ENCODE measurements at places on chromosomes 12 and 14. TPM values are rescaled to one million over a fixed set of nuclear protein-coding genes. Genes with fewer than 3 reads are reported as not detected.

RASSF9 gene
- total RNA-seq = 3.1 TPM

TMEM132C gene
- total RNA-seq = 13.2 TPM

TTC7B gene
- 39.5 TPM for total RNA-seq

FITM1 gene
- 1.2 TPM for total RNA-seq

GNPNAT1 gene
- total RNA-seq = 10.1 TPM

SMIM41 gene
- total RNA-seq = 4.0 TPM

SLC10A1 gene
- not detected for total RNA-seq

KCNJ8 gene
- 32.5 TPM for total RNA-seq

DNA sequence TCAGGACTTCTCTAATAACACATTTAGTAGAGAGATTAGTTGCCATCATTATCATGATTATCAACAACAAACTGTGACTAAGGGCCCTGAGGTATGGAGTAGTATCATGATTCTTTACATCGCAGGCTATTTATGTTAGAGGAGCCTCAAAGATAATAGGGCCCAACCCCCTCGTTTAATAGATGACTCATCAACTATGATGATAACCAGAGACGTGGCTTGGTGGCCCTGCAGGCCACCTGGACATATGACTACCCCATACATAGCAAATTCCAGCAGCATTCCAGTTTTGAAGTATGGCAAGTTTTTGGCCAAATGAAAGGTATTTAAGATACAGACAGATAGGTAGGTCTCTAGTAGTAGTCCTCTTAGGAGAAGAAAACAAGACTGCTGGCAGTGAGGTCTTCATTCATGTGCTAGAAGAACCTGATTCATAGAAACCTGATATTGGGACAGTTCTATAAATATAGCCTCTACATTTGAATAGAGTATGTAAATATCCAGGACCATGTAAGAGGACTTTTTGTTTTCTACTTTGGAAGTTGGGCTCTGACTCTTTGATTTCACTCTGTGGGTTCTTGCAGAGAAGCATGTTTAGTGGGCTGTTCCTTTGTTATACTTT, 5.6 kb downstream of the RIC8B start:
- DNase-seq = no peak

DNA sequence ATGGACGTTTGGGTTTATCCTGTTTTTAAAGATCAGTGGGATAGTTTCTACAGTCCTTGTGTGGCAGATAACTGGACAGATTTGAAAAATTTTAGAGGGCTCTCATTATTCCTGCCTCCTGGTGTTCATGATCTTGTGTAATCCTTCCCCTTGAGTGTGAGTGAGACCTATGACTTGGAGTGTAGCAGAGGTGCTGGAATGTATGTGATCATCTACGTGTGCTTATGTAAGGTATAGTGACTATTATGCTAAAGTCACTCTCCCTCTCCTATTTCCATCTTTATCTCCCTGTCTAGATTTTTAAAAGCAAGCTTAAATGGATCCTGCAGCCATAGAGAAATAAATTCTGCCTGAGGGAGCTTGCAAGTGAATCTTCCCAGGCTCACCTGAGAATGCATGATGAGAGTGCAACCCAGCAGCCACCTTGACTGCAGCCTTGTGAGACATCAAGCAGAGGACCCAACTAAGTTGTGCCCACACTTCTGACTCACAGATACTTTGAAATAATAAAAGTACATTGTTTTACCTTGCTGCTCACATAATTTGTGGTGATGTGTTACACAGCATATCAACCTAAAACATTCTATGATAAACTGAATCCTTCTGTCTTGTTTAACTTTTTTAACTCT, 3.2 kb upstream of the OLR1 start:
- no peak for DNase-seq

GRCh38 chr12:111297703-111298426, 71.0 kb downstream of the PHETA1 start:
- no peak for DNase-seq

DNA sequence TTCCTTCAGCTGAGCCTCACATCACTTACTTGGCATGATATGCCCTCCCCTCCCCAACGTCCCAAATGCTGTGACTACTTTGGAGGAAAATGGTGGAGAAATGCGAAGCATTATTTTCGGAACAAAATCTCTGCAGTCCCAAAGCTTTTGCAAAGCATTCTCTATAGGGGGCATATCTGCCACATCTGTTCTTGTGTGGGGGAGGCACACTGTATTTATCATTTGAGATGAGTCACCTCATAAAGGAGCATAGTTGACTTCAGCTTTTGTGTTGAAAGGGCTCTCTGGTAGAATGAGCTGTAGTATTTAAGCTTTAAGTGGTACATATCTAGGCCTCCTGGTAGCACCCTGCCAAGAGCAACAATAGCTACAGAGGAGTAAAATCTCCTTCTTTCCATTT, 447.5 kb downstream of the ADAMTS20 start:
- no peak for DNase-seq

- DNase-seq = no peak
Measured at GRCh38 chr12:38501991-38502390, 185.4 kb downstream of the ALG10B start.

DNA sequence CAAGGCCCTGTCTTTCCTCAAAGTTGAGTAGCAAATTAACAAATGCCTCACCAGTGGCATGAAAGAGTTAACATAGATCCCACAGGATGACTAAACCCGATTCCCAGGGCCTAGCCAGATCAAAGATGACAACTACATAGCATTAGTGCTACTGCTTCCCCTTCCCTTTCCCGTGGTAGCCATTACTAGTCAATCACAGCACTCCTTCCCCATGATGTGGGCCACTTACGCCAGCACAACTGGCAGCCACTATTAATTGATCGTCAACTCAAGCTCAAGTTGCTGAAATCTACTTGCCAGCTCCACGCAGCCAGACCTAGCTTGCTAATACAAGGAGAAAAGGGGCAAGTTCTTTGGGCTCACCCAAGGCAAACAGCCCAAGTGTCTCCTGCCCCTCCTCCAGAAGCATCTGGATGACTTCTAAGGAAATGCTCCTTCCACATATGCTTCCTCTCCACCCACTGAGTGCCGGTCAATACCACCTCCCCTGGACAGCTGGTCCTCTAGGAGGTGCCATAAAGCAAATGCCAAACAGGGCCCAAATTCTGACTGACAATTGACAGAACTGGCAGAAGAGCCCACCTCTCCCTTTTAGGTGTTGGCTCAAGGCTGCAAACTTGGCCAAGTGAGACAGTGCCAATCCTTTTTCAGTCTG, 72.6 kb downstream of the NUAK1 start:
- no peak for DNase-seq

- DNase-seq = no peak
Measured at GRCh38 chr14:77204459-77204771, 22.8 kb downstream of the TMEM63C start.

- DNase-seq = peak; percentile 95
Measured at GRCh38 chr12:124655698-124656516, 88.5 kb upstream of the NCOR2 start.

DNA sequence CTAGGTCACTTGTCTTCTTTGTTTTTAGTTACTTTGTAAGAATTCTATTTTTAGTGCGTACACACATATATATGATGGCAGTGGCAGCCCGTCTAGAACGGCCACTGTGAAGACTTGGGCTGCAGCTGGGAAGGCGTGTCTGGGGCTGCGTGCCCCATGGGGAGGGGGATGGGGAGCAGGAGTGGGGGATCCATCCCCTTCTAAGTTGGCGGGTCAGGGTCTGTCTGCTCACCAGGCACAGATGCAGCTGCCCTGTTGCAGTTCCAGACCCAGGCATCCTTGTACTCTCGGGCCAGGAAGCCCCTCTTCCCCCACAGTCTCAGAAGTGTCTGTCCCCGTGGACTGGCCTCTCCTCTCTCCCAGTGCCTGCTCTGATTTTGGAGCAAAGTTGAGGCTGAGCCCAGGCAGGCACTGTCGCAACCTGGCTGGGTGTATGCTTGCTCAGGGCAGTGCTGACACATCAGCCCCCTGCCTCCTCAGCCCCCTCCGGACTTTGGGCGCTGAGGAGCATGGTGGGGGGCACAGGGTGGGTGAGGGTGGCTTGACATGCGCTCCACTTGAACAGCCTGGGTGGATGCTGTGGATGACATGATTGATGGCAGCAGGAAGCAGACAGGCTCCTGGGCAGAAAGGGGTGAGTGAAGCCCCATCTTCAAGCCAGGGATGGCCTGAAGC, 271.2 kb upstream of the NAV3 start:
- no peak for DNase-seq

DNA sequence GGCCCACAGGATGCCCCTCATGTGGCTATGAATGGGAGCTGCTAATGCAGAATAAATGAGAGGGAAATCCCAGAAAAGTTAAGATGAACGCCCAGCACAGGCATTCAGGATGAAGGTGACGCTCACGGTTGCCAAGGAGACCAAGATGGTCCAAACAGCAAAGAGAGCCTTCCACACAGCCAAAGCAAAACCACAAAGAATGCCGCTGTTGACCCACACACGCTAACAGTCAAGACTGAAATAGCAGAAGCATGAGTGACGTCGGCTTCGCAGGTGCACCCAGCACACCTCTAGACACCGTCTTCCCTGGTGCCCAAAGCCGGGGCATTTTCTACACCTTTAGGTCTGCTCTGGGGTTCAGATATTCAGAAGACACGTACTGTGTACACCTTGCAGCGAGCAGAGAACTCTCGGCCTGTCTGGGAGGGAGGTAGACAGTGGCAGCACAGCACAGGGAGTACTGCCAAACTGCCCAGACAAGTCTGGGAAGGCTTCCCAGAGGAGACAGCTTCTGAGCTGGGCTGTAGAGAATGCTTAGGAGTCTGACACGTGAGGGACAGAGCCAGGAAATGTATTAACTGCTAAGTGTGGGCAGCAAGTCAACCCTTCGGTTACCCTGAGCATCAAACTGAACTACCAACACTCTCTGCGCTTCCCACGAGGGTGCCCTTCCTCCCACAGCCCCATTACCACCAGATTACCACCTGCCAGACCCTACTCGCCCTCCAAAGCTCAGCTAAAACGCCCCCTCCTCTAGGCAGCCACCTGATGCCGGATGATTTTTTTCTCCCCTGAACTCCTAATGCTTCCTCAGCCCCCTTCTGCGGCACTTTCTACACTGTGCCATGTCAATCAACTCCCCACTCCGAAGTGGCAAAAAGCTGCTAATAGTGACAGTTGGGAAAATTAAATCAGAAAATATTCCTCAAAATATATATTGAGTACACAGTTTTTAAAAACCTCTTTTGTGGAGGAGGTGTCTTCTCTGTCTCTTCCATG, 50.1 kb downstream of the CCDC88C start:
- no peak for DNase-seq

- DNase-seq = no peak
Measured at GRCh38 chr14:65501328-65501727, 88.8 kb downstream of the FUT8 start.

DNA sequence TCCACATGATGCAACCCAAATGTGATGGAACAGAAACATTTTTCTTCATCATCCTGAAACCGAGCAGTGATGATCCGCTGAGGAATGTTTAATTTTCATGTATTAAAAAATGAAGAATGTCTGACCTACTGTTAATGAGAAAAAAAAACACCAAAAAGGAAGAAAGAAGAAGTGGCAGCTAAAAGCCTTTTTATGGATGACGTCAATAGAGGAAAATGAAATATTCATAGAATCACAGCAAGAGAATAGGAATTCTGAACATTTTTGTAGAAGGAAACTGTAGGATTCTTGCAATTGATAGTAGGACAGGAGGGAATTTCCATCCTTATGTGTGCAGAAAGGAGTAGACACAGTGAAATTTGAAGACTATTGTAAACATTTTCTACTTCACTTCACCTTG, 112.9 kb downstream of the PRKCH start:
- DNase-seq = no peak

DNA sequence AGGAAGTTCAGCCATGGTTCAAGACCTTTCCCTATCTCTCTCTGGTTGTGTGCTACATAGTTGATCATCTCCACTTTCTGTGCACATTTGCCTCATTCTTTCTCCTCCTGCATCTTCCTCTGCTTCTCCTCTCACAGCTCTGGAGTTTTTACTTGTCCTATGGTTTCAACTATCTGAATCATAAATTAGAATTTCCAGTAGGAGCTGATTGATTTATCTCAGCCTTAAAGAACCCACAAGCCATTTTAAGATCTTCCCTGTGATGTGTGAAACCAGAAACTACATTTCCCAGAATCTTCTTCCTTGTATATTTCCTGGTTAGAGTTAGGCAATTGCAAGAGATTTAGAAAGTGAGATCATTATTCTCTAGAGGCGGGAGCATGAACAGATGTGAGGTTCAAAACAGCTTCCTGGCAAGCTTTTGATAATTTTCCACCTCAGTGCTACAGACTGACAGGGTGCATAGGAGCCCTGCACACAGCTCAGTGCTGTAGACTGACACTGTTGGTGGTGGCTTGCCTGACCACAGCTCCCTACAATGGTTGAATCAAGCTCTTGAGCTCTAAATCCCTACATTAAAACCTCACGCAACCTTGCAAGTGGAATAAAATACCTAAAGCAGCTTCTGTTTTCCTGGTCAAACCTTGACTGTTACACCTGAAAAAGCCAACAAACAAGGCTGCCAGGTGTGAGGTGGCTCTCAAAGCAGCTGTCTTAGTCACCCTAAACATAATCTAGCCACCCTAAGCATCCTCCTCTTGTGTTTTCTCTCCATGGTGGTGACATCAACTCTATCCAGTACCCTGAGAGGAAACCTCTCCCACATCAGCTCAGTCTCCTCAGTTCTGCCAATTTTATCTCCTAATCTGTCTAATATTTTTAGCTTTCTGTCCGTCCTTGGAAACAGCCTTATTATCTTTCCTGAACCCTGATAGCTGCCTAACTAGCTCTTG, 21.5 kb upstream of the IFNG start:
- DNase-seq = no peak

GRCh38 chr14:57058319-57058718, 210.4 kb downstream of the EXOC5 start:
- DNase-seq = no peak

DNA sequence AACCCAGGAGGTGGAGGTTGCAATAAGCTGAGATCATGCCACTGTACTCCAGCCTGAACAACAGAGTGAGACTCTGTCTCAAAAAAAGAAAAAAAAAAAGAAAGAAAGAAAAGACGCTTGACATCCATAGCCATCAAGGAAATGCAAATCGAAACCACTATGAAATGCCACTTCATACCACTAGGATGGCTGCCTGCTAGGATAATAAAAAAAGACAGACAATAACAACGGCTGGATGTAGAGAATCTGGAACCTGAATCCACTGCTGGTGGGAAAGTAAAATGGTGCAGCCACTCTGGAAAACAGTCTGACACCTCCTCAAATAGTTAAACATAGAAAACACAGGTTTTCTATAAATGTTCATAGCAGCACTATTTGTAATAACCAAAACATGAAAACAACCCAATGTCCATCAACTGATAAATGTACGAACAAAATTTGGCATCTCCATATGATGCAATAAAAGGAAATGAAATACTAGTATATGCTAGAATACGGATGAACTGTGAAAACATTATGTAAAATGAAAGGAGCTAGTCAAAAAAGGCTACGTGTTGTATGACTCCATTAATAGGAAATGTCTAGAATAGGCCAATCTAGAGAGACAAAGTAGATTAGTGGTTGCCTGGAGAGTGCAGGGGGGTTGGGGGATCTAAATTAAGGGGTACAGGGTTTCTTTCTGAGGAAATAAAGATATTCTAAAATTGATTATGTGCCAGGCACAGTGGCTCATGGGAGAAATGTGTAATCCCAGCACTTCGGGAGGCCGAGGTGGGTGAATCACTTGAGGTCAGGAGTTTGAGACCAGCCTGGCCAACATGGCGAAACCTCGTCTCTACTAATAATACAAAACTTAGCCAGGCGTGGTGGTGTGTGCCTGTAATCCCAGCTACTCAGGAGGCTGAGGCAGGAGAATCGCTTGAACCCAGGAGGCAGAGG, 9.7 kb downstream of the WSB2 start:
- DNase-seq = no peak

GRCh38 chr14:68977718-68978171, 1.4 kb downstream of the ACTN1 start:
- DNase-seq = peak; percentile 76

- DNase-seq = no peak
Measured at GRCh38 chr12:49195736-49196135, 6.9 kb upstream of the TUBA1A start.
